GOT3 (cell line): ENCODE measurements at places on chromosomes 2 and 18.

DNA sequence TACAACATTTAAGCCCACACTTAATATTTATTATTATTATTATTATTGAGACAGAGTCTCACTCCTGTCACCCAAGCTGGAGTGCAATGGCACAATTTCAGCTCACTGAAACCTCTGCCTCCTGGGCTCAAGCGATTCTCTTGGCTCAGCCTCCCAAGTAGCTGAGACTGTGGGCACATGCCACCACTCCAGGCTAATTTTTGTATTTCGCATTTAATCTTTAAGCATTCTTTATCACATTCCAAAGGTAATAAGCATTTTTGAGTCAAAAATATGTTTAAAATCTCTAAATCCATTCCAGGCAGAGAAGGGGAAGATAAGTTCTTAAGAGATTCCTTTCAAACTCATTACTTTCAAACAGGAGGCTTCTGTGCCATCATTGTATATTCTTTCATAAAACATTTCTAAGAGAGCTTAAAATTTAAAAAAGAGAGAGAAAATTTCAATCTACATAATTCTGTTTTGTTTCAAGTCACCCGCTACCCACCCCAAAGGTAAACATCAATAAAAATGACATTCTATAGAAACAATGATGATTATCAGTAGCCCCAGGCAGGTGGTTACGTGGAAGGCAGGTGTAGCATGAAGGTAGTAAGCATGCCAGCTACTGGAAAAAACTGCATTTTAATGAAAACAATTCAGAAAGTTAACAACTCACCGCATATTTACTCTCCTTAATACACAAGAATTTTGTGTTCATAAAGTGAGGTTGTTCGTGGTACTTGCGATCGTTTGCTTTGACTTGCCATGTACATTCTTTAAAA, 84.4 kb upstream of the NARS1 start:
- DNase-seq = no peak

DNA sequence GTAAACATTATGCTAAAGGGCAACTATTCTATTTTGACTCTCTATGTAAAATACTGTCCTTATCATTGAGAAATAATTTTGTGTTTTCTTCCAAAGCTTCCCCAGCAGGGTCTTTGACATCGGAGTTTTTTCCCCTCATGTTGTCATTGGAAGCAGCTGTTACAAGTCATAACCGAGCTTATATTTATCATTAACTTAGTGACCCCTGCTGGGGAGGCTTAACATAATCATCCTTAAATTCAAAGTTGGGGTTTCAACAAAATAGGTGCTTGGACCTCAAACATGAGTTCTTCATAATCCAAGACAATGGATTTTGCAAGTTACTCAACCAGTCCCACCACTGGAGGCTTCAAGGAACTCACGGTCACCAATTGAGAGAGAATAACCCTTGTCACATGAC, 330.9 kb downstream of the DCC start:
- no peak for DNase-seq

DNA sequence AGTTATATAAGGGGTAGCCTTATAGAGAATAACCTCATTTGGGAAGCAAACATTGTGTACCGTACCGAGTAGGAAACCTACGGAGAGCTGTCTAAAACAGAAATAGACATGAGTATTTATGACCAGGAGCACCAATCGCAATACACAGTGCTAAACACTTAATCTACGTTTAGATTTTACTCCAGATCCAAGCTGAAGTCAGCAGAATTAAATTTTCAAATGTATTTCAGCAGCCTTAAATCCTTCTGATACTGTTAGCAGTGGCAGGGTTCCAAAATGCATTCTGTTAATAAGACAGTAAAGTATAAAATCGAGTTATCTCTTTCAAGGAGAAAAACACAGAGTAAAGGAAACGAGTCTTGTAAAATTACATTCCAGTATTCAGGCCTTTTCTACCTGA, 118.1 kb upstream of the ZNF521 start:
- no peak for DNase-seq

GRCh38 chr2:27013738-27014137, 19.0 kb upstream of the TMEM214 start:
- DNase-seq = no peak

DNA sequence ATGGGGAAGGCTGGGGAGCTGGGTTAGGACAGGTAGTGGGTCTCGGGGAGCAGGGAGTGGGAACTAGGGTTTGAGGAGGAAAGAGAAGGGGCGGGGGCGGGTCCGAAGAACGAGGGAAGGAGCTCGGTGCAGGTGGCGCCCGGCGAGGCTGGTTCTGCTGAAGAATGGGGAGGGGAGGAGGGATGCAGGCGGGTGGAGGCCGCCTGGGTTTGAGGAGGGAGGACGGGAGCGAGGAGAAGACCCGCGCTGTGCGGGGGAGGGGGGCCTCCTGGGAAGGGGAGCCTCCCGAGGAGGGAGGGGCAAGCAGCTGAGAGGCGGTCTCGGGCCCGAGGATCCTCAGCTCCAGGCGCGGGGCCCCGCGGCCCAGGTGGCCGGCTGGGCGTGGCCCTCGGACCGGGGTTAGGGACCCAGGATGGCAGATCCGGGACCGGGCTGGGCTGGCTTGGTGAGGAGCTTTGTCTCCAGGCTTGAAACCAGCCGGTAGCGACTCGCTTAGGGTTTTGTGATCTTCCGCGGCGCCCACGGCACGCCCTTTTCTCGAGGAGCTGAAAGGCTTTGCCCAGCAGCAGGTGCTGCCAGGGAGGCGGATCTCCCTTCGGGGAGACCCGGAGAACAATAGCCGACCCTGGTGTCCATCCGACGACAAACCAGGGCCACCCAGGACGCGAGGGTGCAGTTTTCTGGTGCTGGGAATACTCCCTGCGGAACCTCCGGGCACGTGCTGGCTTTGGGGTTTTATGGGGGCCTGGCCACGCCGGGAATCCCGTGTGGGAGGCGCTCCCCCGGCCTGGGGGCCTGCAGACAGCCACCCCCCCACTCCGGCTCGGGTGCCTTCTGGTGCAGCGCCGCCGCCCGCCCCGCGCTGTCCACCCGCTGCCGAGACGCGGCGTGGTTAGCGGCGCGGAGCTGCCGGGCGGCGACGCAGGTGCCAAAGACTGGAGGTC, 1.4 kb downstream of the DPYSL5 start:
- DNase-seq = no peak

DNA sequence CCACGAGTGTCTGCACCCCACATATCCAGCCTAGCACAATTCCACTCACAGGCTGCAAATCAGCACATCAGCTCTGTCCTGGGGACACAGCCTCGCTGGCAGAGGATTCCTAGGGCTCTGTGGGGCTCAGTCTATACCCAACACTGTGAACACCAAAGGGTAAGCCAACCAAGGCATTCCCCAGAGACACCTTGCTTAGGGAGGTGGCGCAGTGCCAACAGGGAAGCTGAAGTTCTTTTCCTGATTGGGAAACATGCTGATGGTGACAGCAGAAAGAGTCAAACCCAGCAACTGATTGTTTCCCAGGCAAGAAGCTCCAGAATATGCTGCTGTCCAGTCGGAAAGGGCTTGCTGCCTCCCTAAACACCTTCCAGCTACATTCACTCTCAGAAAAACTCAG, 55.8 kb downstream of the TTC32 start:
- no peak for DNase-seq

- DNase-seq = no peak
These were observed 11.5 kb downstream of the ARPC2 start for GRCh38 chr2:218228366-218229090.

DNA sequence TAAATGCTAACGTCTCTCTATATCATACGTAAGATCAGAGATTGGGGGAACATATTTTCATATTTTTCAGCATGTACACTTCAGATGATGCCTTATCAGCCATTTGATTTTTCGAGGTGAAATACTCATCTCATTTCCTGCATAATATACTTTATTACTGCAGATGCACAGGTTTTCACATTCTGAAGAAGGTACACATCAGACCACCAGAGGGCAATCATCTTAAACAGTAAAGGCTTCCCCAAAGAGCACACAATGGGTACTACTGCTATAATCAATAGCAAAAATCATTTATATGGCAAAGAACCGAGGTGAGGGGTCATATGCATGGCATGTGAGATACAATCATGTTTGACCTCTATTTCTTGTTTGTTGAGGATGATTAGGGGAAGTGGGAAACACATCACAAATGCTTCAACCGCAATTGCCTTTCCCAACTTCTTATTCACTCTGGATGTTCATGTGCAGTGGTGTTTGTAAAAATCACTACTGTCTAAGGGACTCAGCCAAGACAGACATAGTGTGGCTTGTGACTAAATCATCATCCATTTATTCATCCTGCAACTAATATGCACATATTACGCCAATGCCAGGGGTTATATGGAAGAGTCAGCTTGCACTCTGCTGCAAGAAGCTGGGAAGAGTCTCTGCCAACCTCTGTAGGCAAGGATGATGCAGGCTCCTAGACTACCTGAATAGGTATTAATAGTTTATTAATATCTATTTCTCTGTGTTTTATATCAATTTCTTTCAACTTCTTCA, 118.7 kb downstream of the EPB41L3 start:
- no peak for DNase-seq
